ENCODE measurements at places on chromosomes 1 and 21.

DNA sequence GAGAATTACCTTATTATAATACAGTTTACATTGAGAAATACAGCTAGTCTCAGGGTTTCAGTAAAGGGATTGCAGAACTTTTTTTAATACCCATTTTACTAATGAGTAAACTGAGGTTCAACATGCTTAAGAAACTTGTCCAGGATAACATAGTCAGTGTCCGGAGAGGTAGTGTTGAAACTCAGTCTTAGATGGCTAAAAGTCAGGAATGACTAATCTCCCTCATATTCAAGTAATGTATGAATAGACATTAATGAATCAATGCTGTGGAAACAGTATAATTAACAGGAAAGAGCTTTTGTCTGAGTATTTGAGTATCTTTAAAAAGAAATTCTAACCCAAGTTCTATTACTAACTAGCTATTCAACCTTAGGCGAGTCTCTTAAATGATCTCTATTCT is 397.6 kb downstream of the PLA2G4A start:
- no peak for DNase-seq

GRCh38 chr1:203227371-203228083 is 1.9 kb downstream of the CHIT1 start:
- no peak for DNase-seq

DNA sequence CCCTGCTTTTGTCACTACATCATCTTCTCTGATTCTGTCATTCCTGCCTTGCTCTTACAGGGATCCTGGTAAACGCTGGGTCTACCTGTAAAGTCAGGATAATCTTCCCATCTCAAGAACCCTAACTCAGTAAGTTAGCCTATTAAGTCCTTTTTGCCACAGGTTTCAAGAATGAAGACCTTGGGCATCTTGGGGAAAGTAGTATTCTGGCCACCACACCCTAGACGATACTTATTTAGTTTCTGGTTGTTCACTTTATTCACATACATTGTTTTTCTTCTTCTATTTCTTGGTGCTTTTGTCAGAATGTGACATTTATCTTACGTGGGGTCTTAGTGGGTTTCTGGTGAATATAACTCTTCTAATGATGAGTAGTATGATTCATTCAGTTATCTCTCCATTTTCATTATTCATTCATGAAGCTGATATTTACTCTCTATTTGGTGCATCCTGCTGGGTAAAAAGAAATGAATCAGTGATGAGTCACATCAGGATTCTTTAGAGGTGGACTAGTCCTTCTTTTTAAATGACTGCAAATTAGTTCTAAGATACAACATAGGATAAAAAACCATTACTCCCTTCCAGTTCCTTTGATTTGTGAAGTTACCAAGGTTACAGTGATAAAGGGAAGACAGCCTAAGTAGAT is 514.4 kb upstream of the B3GALT2 start:
- DNase-seq: no peak

DNA sequence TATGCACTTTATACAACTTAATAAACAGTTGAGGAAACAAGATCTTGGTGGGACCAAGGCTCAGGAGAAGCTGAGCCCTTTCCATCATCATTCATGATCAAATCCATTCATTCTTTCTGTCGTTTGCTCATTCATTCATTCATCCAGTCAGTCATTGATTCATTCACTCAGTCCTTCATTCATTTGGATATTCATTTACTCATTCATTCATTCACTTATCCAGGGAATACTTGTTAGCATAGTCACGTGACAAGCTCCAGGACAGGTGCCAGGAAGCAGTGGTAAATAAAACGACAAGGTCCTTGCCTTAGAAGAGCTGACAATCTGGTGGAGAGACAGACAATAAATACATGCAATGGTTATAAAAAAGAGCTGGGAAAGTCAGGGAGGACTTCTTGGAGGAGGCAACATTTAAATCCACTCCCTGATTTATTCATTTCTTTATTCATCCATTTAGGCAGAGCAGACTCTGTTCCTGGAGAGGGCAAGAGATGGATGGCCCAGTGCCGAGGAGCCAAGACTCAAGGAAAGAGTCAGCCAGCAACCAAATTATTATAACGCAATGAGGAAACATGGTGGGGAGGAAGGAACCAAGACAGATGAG is 74.1 kb upstream of the CASZ1 start:
- DNase-seq: no peak

DNA sequence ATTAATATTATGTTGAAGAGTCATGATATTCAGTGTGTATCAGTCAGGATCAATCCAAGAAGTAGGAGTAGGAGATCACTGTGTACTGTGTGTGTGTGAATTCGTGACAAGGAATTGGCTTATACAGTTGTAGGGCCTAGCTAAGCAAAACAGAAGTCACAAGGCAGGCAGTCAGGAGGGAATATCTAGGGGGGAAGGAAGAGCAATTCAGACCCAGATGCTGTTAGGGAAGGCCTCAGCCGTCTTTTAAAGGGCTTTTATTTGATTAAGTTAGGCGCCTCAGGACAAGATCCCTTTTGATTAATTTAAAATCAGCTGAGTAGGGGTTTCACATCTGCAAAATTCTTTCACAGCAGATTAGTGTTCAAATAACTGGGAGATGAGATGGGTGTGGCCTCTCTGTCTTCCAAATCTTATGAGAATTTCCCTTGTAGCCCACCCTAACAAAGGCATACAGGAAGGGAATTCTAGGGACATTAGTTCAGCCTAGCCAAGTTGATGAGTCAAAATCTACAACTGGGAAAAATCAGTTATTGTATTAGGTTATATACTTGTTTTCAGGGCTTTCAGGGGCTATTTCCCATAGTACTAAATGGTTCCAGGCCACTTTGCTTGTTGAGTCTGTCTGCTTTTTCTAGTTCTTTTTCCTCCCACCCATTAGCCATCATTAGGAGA is 47.4 kb downstream of the ALG6 start:
- no peak for DNase-seq

GRCh38 chr1:1061682-1062345 is 12.3 kb downstream of the RNF223 start:
- DNase-seq: no peak

GRCh38 chr1:216310776-216311175 is 112.5 kb downstream of the USH2A start:
- no peak for DNase-seq

GRCh38 chr21:25390701-25391100 is 216.6 kb downstream of the MRPL39 start:
- no peak for DNase-seq

- no peak for DNase-seq
Observed at GRCh38 chr1:193179094-193179493, 7.3 kb downstream of the B3GALT2 start.

DNA sequence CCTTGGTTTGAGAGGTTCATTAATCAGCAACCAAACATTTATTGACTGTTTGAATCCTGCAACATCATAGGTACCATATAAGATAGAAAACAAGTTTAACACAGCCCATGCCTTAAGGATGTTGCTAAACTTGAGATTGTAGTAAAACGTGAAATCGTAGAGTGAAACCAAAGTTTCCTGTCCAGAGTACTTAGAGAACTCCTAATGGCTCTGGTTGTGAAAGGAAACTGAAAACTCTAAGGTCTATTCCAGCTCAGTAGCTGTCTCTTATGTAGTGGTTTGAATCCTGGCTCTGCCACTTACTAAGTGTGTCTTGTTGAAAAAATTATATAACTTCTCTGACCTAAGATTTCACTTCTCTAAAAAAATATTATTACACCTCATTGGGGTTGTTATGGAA is 310.9 kb downstream of the NTNG1 start:
- DNase-seq: no peak

- no peak for DNase-seq
Observed at GRCh38 chr21:21858502-21859334, 860.5 kb downstream of the NCAM2 start.

DNA sequence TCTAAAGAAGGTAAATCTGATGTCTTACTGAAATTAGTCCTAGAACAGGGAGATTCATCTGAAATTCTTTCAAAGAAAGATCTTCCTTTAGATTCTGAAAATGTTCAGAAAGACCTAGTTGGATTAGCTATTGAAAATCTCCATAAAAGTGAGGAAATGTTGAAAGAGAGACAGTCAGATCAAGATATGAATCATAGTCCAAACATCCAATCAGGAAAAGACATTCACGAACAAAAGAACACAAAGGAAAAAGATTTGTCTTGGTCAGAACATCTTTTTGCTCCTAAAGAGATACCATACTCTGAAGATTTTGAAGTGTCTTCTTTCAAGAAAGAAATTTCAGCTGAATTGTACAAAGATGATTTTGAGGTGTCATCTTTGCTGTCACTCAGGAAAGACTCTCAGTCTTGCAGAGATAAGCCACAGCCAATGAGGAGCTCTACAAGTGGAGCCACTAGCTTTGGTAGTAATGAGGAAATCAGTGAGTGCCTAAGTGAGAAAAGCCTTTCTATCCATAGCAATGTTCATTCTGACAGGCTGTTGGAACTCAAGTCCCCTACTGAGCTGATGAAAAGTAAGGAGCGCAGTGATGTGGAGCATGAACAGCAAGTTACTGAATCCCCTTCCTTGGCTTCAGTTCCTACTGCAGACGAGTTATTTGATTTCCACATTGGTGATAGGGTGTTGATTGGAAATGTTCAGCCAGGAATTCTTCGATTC is 61.6 kb upstream of the QSOX1 start:
- no peak for DNase-seq
